ENCODE measurements at places on chromosomes 16 and 17.

- DNase-seq: no peak
Measured at GRCh38 chr16:568401-569258, 1.1 kb upstream of the PIGQ start.

- no peak for DNase-seq
Measured at GRCh38 chr17:13157656-13158055, 139.8 kb upstream of the ELAC2 start.

GRCh38 chr17:76635039-76635438 is 8.5 kb downstream of the ST6GALNAC1 start:
- no peak for DNase-seq

GRCh38 chr17:10063730-10064241 is 134.6 kb downstream of the GAS7 start:
- no peak for DNase-seq

DNA sequence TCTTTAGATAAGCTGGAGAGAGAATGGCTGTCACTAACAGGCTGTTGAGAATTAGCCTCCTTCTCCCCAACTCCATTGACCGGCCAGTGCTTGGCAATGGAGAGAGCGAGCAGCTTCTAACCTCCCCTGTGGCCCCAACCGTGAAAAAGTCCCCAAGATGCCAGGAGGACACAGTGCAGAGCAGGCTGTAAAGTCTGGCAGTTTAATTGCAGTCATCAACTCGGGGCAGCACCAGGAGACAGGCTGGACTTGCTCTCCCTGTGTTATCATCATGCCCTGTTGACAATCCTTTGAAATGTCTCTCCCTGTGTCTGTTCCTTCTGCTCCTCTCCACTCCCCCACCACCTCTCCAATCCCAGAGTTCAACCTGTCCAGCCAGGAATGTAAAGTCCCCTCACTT is 705 bp upstream of the CDRT4 start:
- DNase-seq: no peak

Measured in activated CD4-positive, alpha-beta T cell treated with anti-CD3 and anti-CD28 coated beads, Interleukin-2, amount 10 ng/mL, durations not matched to agents 7 days and 5 days (primary cell).